Fibroblast of skin of left quadriceps (primary cell): ENCODE measurements at places on chromosomes 16 and 17.

DNA sequence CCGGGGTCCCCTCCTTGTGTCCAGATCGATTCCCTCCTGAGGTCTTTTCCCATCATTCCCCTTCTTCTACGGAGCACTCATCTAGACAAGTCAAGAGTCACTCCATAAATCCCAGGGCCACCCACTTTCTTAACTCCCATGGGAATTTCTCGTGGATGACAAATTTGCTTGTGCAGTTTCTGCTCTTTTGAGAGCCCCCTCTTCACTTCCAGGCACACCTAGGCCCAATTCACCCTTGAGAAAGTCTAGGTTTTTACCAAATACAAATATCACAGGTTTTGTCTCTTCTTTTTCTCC, 522 bp upstream of the POLDIP2 start:
- DNase-seq: no peak

DNA sequence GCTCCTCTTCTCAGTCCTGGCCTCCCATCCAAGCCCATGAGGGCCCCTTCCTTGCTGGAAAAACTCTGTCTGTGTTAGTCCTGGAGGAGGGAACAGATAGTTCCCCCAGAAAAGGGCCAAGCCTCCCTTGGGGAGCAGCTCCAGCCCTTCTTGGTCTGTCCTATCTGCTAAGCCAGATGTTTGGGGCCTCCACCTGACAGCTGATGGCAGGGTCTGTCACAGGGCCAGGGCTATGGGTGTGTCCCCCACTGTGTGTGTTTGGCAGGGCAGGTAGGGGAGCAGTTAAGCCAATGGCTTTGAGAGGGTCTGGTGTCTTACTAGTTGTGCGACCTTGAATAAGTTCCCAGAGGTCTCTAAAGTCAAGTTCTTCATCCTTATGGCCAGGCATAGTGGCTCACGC, 13.6 kb upstream of the SLC4A1 start:
- DNase-seq: no peak

DNA sequence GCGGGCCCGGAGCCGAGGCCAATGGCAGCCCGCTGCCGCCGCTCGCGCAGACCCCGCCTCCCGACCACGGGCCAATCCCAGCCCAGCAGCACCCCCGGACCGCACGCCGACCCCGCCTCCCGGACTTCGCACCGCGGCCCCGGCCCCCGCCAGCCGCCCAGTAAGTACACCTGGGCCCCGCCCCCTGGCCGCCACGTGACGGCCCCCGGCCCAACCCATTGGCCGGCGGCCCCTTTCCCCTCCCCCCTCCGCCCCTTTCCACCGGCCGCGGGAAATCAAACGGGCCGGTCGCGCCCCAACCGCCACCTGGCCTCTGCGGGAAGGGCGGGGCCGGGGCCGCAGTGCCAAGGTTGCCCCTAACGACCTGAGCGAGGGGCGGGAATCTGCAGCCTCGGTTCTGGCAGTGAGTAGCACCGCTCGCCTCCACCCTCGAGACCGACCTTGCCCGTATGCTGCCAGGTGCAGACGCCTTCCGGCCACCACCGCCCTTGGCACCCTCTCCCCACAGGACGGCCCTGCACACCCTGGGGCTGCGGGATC, at the start of gene YBX2:
Gene YBX2, minus strand, starts transcription at position 26 of the 540 bp plus-strand sequence. CDS start 139 bp downstream, outside the sequence.
- DNase-seq: no peak

DNA sequence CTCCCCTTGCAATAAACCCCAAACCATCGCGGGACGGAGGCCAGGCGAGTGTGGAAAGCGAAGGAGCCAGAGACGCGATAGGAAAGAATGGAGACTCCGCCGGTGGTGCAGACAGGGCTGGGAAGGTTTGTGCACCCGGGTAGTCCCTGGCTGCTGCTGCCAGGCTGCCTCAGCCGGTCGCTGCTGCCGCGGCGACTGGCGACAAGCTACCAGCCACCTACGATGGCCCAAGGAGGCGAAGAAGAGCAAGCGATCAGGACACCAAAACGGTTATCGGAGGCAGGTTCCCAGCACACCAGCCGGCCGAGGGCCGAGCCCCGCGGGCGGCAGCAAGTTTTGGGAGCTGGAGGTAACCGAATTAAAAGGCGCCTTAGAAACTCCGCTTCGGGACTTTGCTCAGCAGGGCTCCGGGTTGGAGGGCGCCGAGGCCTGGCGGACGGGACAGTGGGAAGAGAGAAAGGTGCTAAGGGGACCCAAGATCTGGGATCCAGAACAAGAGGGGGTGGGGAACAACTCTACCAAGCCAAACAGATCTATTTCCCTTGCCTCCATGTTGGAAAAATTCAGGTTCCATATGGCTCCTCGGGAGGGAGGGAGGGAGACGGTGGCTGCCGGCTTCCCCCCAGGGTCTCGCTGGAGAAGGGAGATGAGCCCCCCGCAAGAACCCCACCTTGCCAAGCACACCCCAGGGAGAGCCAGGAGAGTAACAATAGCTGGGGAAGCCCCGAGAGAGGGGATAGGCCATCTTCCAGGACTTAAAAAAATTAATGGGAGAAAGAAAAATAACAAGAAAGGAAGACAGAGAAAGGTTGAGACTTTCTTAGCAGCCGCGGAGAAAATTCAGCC, 9.7 kb upstream of the HOXB2 start:
- DNase-seq: no peak

DNA sequence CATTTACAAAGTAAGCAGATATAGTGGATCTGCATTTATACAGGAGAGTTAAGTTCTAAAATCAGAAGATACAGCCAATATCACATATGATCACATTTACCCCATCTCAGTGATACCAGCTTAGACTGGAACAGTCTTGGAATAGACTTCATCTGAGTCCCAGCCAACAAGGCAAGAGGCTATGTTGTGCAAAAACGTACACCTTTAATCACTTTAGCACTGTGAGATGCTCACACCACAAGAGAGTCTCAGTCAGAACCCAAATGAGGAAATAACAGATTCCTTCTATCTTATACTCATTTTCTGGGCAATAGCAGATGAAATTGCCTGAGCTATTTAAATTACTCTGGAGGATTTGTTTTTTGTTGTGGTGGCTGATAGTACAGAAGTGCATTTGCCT, 145.6 kb downstream of the ANKFN1 start:
- no peak for DNase-seq

DNA sequence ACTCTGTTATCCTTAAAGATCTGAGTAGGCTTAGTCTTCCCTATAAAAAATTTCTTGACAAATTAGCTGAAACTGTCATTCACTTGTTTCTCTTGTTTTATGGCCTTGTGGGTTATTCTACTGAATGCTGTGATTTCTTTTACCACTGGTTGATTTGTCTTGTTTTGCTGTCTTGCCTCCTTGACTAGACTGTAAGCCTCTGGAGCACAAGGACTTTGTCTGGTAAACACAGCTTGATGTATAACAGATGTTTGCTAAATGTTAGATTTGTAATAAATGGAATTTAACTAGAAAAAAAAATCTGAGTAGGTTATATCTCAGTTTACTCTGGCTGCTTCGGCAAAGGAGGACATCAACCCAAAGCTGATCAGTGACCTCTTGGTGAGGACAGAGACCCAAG, 21.6 kb downstream of the VAC14 start:
- DNase-seq: no peak

- no peak for DNase-seq
Measured at GRCh38 chr17:83050651-83051395, 28.6 kb upstream of the METRNL start.

DNA sequence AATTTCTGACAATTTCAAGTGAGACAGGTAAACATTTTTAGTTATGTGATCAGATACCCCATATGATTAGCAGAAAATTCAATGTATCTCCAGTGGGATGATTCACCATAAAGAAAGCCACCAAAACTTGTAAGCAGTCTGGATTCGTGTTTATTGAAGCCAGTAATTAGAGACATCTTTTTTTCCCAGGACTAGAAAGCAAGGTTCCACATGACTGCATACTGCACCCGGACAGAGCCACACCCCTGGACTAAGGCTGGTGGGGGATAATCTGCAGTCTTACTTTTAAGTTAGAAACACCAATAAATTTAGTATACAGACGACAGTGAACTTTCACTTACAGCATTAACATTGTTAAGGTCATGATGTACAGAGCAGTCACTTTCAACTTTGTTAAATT, 24.2 kb upstream of the CMTM4 start:
- DNase-seq: no peak

- DNase-seq: no peak
Measured at GRCh38 chr17:83035722-83036121, 43.7 kb upstream of the METRNL start.

DNA sequence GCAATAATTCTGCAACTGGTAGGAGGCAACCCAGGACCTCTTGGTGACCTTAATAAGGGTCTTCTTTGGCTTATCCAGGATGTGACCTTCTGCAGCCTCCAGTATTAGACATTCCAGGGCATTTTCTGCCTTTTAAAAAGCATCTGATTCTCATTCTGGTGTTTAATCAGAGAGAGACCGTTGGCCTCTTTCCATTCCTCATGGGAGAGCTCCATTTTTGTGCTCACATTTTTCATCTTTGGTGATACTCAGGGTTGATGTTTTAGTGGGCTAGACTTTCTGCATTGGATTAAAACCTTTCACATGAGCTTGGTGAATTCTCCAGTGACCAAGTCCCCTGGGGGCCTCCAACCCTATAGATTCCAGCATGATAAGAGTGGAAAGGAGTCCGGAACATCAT, 150.2 kb upstream of the CACNG5 start:
- DNase-seq: peak; percentile 28

GRCh38 chr16:14400285-14400977, 229.6 kb downstream of the PARN start:
- no peak for DNase-seq
